ENCODE measurements at places on chromosomes 4 and X.

DNA sequence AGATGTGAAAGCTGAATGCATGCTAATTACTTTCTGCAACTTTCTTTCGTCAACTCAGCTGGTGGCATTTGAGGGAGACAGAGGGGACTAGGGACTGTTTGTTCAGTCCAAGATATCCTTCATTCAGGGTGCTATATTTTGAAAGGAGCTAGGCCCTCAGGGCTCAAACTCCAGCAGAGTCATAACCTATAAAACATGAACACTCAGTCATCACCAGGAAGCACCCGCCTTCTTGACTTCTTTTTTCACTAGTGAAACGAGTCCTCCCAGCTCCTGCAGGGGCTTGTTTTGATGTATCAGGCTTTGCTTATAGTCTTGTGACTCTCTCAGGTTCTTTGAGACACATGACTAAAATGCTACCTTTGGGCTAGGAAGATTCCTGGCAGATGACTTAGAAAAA lies 230.6 kb downstream of the PCDH7 start:
- DNase-seq = no peak

- no peak for DNase-seq
Measured at GRCh38 chr4:4871573-4872313, 12.3 kb downstream of the MSX1 start.

DNA sequence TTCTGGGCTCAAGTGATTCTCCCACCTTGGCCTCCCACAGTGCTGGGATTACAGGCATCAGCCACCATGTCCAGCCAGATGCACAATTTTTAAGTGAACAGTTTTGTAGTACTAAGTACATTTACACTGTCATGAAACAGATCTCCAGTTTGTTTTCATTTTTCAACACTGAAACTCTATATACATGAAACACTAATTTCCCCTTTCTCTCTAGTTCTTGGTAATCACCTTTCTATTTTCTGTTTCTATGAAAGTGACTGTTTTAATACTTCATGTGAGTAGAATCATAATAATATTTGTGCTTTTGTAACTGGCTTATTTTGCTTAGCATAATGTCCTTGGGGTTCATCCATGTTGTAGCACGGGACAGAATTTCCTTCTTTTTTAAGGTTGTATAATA lies 237.4 kb downstream of the CAMK2D start:
- no peak for DNase-seq

GRCh38 chrX:9456250-9457074 lies 8.4 kb upstream of the TBL1X start:
- no peak for DNase-seq

DNA sequence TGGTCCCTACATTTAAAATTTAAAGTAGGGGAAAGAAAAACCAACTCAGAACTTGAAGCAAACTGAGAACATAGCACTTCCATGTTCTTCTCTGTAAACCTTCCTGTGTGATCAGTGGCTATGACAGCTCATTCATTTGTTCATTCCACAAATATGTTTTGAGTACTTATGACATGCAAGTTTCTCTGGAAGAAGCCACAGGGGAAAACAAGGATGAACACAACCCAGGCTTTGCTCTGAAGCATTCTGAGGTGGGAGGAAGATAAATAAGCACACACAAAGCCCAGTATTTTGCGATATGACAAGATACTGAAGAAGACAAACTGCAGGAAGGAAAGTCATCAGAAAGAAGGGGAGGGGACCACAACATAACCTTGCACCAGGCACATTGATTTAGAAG lies 96.4 kb downstream of the CHIC2 start:
- no peak for DNase-seq

GRCh38 chr4:13325744-13326143 lies 158.4 kb downstream of the RAB28 start:
- no peak for DNase-seq

DNA sequence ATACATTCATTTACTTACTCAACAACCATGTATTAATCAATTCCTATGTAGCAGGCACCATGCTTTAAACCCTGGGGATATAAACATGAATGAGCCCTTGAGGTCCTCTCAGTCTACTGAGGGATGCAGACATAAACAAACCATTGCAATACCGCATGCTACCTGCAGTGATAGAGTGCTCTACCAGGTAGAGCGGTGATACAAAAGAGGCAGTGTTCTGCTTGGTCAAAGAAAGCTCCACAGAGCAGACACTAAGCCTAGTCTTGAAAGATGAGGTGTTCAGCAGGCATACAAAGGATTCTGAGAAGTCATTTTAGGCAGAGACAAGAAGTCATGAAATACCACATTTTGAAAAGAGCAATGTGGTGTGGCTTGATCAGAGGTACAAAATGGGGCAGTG lies 26.9 kb upstream of the AMOT start:
- DNase-seq = no peak
